Endothelial cell (in vitro differentiated cells): ENCODE measurements at places on chromosomes 7 and 10.

DNA sequence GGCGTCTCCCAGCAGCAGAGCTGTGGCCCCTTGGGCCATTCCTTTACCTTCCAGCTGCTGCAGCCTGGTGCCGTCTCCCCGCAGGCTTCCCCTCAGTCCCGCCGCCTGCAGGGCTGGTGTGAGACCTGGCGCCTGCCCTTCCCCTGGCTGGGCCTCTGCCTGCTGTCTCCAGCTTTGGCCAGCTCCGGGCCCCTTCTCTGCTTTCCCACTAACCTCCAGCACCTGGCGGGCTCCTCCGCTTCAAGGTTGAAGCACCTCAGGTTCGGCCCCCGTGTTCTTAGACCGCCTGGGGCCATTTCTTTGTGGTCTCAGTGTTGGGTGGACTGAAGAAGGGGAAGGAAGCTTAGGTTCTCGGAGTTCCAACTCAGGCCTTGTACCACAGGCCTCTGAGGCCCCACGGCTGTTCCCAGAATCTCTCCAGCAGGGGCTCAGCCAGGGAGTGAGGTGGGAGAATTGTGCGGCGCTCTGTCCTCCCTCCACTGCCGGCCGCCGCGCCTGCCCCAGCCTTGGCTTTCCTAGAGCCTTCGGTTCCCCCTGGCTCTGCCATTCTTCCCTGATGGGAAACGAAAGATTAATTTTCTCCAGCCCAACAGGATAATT is 30.3 kb downstream of the GBX1 start:
- no peak for DNase-seq

DNA sequence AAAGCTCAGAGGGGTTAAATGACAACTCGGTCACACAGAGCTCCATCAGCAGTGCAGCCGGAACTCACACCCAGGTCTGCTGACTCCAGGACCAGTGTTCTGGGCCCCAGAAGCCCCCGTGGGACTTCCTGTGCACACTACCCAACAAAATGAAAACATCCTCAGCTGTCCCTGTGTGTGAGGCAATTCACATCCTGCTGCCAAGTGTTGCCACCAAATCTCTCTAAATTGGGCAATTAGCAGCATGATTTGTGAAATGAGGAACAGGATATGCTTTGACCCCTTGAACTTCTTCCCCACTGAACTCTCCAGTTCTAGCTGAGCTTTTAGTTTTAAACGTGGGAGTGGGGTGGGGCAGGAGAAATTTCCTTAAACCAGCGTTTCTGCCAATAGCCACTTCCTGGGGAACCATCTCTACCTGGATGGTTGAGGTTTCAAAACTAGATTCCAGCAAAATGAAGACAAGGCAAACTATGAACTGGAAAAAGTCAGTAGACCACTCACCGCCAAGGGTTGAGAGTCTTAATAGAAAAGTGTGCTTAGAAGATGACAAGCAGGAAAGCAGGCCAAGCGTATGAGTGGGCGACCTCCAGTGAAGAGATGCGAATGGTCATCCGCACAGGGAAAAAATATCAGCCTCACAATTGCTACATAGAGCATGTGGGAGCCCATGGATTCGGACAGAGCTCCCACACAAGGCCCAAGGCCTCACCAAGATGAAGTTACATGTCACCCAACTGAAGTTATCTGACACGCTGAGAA is 51.9 kb upstream of the CHST15 start:
- peak; percentile 22 for DNase-seq

DNA sequence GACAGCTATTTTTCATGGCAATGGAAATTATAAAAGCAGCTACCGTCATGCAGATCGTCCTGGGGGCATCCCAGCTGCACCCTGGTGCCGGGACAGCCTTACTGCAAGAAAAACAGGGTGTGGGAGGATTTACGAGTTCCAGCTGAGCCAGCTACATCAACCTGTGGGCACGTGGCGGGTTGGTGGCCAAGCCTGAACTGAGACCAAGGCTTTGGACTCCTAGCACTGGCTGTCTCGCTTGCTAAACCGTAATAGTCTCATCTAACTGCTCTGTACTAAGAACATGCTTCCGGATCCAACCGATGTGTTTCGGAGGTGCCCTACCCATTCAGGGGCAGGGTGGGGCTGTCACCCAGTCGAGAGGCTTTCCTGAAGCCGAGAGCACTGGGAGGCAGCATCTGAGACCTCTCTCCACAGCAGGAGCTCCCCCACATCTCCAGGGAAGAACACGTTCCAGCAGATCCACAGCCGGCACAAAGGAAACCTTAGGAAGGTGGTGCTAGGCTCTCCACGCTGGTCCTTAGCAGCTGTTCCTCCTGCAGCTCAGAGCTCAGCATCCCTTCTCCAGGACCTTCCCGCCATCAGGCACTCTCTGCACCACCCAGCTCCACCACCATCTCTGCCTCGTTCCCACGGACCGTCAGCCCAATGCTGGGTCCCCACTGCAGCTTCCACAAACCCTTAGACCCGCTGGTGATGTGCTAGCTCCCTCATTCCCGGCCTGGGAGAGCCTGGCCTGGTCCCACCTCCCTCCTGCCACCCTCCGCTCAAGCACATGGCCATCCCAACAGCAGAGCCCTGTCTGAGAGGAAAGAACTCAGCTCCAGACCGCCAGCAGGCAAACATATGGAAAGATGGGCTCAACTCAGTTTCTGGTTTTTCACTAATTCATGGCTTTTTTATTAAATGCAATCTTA is 158.5 kb downstream of the PTPRN2 start:
- DNase-seq: no peak

GRCh38 chr7:136446751-136447150 is 421.7 kb upstream of the CHRM2 start:
- no peak for DNase-seq

DNA sequence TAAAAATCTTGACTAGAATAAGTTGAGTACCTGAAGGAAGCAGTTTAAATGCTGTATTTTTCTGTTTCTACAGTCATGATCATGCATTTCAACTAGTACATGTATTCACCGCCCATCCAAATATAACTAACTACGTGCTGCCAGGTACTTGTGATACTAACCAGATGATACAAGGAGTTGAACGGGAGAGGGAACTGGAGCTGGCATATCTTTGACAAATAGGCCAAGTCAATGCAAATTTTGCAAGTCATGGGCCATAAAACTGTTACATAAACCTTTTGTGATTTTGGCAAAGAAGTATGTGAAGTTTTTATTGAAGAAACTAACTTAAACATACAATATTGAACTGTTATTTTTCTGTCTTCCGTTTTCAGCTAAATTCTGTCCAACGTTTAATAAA is 14.5 kb downstream of the NUP42 start:
- no peak for DNase-seq

DNA sequence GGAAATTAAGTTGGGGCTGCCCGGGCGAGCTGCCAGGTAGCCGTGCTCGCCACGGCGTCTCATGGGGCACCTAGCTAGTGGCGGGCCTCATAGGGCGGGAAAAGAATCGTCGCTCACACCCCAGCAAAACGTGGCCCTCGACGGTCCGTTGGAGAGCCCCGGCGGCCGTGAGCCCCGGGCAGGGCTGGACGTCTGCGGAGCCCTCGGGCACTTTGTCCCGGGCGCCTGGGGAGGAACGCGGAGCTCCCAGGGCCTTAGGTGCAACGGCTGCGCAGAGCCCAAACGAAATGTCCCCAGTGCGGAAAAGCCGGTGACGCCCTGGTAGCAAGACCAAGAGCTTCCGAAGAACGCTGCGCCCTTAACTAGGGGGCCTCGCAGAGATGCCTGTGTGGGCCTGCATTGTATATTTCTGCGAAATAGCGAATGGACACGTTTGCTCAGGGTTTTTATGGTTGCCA is 866 bp upstream of the SFMBT2 start:
- peak; percentile 24 for DNase-seq

DNA sequence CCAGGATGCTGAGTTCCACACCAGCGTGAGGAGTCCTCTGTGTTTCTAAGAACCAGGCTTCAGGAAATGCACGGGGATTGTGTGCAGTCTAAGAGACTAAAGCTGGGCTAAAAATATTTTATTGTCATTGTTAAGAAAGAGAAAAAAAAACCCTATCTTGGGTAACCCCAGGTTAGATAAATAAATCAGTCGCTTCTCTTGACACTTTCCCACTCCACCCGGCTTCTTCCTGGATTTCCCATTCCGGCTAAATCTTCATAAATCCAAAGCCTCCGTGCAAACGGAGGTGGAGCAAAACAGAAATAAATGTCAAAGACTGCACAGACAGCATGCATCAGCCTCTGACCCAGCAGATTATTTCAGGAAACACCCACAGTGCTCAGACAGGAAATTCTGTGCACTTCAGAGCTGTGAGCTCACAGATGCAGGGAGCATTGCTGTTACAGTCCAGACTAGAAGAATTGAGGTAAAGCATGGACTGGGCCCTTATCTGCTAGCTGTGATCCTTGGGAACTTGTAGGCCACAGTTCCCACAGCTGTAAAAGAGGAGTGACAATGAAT is 44.8 kb upstream of the GRID1 start:
- no peak for DNase-seq

DNA sequence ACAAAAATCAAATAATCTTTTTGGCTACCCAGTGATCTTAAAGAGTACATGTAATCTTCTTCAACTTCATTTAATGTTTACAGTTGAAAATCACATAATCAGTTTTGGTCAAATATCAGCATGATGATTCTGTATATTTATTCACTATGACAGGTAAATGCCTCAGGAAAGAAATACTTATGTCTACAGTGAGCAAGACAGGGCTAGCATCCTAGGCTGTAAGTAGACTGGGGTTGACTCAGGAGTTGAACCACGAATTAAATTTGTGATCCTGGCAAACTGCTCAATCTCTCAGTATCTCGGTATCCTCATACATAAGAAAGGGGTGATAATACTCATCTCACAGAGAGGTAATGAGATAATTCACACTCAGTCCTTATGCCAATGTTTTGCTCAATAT is 71.8 kb downstream of the SEMA3D start:
- no peak for DNase-seq

- DNase-seq: no peak
Observed at GRCh38 chr7:77699056-77699455, 2.8 kb downstream of the RSBN1L start.

DNA sequence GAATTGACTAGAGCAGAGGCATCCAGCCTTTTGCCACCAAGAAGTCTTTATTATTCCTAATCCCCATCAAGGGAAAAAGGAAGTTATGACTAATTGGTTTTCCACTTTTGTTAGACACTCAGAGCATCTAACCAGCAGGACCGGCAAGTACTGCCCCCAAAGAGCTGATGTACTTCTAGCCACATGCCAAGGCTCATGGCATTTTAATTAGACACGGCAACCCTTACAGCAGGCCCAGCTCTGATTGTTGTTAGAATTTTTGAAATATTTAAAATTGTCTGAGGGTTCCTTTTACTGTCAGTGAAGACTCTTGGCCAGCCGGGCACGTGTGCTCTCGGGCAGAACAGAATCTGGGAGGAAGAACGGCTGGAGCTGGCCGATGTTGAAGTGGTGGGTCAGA is 114.8 kb downstream of the SPAG6 start:
- DNase-seq: no peak

DNA sequence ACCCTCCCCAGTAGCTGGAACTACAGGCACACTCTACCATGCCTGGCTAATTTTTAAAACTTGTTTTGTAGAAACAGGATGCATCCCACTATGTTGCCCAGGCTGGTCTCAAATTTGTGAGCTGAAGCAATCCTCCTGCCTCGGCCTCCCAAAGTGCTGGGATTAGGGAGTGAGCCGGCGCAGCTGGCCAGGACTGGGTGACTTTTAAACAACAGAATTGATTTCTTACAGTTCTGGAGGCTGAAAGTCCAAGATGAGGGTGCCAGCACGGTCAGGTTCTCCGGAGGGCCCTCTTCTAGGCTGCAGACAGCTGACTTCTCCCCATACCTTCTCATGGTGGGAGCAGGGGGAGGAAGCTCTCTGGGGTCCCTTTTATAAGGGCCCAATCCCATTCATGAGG is 75.2 kb upstream of the CHST15 start:
- DNase-seq: no peak

DNA sequence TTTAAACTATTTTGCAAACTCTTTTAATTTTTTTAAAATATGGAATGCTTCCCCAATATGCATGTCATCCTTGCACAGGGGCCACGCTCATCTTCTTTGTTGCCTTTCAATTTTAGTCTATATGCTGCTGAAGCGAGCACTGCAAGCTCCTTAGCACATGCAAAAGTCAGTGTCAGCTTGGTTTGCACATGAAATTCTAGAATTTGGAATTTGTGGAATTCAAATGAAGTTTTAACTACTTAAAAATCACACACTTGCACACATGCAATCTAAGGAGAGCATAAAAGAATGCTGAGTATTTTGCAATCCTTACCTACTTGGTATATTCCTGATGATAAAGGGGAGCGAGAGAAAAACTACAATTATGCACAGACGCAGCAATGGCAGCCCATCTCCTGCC is 78.3 kb upstream of the ATP6V0A4 start:
- DNase-seq: no peak

- DNase-seq: no peak
Observed at GRCh38 chr7:155181768-155182167, 111.6 kb downstream of the HTR5A start.

- no peak for DNase-seq
Observed at GRCh38 chr7:148356303-148356702, 234.3 kb upstream of the C7orf33 start.

GRCh38 chr10:27481486-27481885 is 22.6 kb upstream of the RAB18 start:
- DNase-seq: no peak

- no peak for DNase-seq
Observed at GRCh38 chr7:46139079-46139478, 218.0 kb upstream of the IGFBP3 start.

- DNase-seq: no peak
Observed at GRCh38 chr10:80164596-80164995, 32.1 kb downstream of the PLAC9 start.

DNA sequence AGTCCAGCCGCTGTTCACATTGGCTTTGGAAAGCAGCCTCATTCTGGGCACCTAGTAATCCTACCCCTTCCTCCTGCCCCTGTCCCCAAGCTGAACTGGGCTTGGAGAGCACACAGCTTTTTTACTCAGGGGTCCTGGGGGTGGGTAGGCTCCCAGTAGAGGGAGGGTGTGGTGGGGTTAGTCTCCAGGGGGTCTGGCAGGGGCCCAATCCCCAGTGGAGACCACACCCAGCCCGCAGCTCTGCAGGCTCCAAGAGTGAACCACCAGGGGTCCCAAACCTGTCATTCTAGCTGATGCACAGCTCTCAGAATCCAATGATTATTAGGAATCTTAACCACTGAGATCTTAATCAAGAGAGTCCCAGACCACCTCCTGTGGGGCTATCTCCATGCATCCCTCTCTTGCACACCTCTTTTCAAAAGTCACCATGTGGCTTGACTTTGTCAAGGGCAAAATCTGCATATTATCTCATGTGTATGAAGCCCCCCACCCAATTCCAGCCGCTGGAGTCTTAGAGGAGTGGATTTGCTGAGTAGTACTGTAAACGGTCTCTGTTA is 2.7 kb downstream of the HOXA11 start:
- DNase-seq: no peak

GRCh38 chr7:110600956-110601355 is 490.0 kb upstream of the LRRN3 start:
- DNase-seq: no peak

- DNase-seq: no peak
Observed at GRCh38 chr7:1355568-1356340, 103.5 kb downstream of the MICALL2 start.

- DNase-seq: no peak
Observed at GRCh38 chr10:79286318-79286951, 60.8 kb upstream of the PPIF start.

- DNase-seq: no peak
Observed at GRCh38 chr7:38129579-38129978, 48.5 kb upstream of the STARD3NL start.

- no peak for DNase-seq
Observed at GRCh38 chr7:137386966-137387365, 43.4 kb upstream of the PTN start.

- no peak for DNase-seq
Observed at GRCh38 chr10:69329721-69330178, 51.5 kb downstream of the HK1 start.
